Camera-type eye (tissue), 1 donor: ENCODE measurements at places on chromosomes 5 and 9. TPM values are rescaled to one million over a fixed set of nuclear protein-coding genes. Genes with fewer than 3 reads are reported as not detected.

BRD9 gene
- total RNA-seq: 47.8 TPM

ESM1 gene
- total RNA-seq: 3.6 TPM

CDC25C gene
- 3.8 TPM for total RNA-seq

FLT4 gene
- total RNA-seq: 15.1 TPM

SLC36A2 gene
- not detected for total RNA-seq

SVEP1 gene
- total RNA-seq: 27.3 TPM

KLF4 gene
- total RNA-seq: 15.4 TPM

HMGXB3 gene
- 43.0 TPM for total RNA-seq

ADAMTSL2 gene
- total RNA-seq: 4.3 TPM

FGF10 gene
- total RNA-seq: 9.4 TPM

THBS4 gene
- total RNA-seq: 217 TPM

C9 gene
- total RNA-seq: not detected

GABRA1 gene
- total RNA-seq: 16.5 TPM

RASEF gene
- 2.8 TPM for total RNA-seq

AJM1 gene
- total RNA-seq: 2.0 TPM

DND1 gene
- 0.60 TPM for total RNA-seq

SERF1A gene
- total RNA-seq: 27.3 TPM

HTR1A gene
- not detected for total RNA-seq

SNCB gene
- total RNA-seq: 10.1 TPM

PCDHGA12 gene
- 12.6 TPM for total RNA-seq

AIF1L gene
- total RNA-seq: 36.2 TPM

MACIR gene
- 35.3 TPM for total RNA-seq

LRRC19 gene
- total RNA-seq: not detected

DOCK2 gene
- 7.8 TPM for total RNA-seq

PCDHB3 gene
- total RNA-seq: 10.6 TPM

CD274 gene
- total RNA-seq: 1.4 TPM

SH3GL2 gene
- 18.0 TPM for total RNA-seq

TAS2R1 gene
- not detected for total RNA-seq

NDUFAF2 gene
- 16.9 TPM for total RNA-seq

ZNF608 gene
- 144 TPM for total RNA-seq

HMCN2 gene
- 6.0 TPM for total RNA-seq

TAF11L6 gene
- not detected for total RNA-seq

FOXD4 gene
- 0.82 TPM for total RNA-seq

C8G gene
- not detected for total RNA-seq

MEIKIN gene
- total RNA-seq: 0.55 TPM

LHX3 gene
- 18.5 TPM for total RNA-seq

DBH gene
- total RNA-seq: 0.11 TPM

CDHR2 gene
- total RNA-seq: 0.11 TPM

TNFAIP8 gene
- 20.5 TPM for total RNA-seq

C5orf58 gene
- total RNA-seq: not detected

SHC3 gene
- total RNA-seq: 4.4 TPM
